ENCODE measurements at places on chromosomes 6 and 20.

- peak; percentile 98 for DNase-seq
Observed at GRCh38 chr20:64151633-64152530, 12.4 kb upstream of the MYT1 start.

- DNase-seq = no peak
Observed at GRCh38 chr6:126880964-126881363, 237.5 kb upstream of the RSPO3 start.

DNA sequence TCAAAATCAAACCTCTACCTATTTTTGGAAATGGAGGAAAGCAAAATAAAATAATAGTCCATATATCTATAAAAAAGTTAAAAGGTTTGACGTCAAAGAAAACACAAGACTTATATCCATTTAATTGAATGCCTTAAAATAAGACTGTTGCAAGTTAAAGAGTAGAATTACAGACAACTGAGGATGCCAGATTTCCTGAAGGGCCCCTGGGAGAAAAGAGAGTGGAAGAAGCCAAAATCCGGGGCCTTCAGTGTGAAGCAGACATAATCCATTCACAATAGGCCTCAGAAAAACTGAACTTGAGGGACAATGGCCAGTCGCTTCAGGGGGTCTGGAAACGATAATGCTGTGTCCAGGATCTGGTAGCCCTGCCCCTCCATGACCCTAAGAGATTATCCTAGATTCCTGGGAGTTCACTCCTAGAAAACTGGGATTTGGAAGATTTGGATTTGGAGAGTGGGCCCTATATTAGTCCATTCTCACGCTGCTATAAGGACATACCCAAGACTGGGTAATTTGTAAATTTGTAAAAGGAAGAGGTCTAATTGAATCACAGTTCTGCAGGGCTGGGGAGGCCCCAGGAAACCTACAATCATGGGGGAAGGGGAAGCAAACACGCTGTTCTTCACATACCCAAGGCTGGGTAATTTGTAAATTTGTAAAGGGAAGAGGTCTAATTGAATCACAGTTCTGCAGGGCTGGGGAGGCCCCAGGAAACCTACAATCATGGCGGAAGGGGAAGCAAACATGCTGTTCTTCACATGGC, 94.0 kb upstream of the SLC2A12 start:
- no peak for DNase-seq

DNA sequence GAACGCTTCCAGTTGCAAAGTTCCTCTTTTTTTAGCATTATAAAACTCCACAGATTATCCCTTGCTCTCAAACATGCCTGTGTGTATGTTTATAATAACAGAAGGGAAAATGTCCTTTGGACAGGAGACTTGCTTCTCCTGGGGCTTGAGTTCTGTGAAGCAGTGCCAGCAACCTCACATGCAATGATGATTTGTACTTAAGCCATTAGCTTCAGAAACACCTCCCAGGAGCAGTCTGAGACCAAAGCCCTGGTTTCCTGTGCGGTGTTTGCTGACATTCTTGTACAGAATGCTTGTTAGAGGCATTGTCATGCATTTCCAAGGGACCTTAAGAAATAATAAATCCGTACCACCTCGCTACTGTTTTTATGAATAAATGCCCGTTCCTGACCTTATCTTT, 752.8 kb downstream of the CBLN4 start:
- no peak for DNase-seq

DNA sequence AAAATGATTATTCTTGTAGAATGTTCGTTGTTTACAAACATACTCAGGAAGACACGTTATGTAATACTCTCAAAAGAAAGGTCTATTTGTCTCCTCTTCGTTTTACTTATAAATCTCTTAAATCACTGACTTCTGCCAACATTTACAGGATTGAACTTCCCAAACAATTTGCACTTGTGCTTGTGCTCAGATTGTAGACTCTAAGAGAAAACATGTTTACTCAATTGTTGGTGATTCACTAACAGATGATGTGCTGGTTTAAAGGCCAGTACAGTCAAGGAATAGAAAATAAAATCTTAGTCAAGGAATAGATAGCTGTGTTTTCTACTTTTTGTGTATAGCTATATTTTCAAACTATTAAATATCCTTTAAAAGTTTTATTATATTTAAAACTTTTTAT, 172.8 kb downstream of the GJA1 start:
- DNase-seq = no peak

DNA sequence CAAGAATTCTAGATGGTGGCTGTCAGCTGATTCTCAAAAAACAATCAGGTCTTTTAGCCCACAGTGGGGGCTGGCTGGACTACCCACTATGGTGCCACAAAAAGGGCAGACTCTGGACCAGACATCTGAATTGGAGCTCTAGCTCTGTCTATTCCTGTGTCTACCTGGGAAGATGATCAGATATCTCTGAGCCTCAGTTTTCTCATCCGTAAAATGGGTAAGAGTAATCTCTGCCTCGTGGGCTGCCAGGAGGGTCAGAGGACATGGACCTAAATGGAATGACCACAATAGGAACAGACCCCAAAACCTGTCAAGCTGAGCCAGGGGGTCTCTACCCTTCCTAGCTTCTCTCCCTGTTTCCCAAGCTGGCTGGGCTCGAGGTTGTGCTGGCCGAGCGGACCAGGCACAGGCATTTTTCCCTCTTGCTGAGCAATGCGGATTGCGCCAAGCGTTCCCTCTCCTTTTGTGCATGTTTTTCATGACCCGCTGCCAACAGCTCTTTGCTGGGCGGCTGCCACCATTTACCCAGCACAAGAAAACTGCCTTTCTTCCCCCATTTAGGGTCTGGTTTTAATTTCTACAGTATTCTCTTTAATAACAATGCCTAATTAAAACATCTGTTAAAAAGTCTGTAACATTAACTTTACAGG, 74.7 kb upstream of the MAFB start:
- no peak for DNase-seq

DNA sequence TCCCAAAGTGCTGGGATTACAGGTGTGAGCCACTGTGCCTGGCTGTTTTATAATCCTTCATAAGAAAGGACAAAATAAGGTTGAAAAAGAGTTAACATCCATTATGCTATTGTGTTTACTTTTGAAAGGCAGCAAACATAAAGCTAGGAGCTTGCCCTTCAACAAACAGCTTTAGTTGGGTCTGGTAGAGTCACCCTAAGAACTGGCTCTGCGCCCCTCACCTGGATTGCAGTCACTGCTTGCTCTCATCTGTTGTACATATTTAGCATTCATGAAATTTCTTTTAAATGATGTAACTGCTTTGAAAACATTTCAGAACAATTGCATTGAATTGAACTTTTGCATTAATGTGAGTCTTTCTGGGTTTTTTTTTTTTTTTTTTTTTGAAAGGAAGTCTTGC, 38.9 kb downstream of the JARID2 start:
- peak; percentile 48 for DNase-seq

- DNase-seq = no peak
Observed at GRCh38 chr6:145608850-145609249, 126.5 kb downstream of the EPM2A start.

GRCh38 chr6:6714953-6715352, 126.4 kb downstream of the LY86 start:
- DNase-seq = no peak

DNA sequence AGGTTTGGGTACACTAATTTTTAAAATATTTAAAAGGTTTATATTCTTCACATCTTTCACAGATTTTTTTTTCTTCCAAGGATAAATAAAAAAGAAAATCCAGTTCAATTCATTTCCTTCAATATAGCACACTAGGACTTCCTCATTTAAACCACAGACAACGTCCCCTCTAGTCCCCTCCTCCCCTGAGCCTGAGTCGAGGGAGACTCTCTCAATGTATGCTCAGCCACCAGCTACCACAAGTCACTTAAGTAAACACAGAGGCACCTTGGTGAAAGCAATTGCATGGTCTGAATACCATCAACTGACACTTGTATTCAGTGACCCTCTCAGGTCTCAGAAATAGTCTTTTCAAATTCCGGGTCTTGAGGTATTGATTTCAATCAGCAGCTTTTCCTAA, 88.6 kb downstream of the SIM1 start:
- DNase-seq = no peak

GRCh38 chr6:51301962-51302361, 483.3 kb downstream of the TFAP2B start:
- no peak for DNase-seq

DNA sequence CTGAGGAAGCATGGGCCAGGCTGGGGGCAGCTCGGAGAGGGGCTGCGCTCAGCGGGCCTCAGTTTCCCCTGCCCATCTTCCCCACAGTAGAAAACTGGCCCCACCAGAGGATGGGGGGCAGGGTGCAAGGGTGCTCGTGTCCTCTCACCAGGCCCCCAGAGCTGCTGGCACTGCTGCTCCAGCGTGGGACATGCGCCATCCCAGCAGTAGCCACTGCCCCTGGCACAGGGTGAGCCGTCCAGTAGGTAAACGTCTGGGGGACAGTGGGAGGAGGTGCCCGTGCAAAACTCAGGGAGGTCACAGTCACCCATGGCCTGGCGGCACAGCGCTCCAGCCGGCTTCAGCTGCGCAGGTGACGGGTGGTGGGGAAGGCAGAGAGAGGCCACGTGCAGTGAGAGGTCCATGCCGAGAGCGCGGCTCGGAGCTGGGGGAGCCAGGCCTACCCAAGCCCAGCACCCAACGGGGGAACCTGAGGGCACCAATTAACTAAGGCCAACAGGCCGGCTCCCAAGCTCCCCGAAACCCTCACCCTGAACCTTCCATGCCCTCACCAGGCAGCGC, 8.9 kb upstream of the GFRA4 start:
- no peak for DNase-seq

DNA sequence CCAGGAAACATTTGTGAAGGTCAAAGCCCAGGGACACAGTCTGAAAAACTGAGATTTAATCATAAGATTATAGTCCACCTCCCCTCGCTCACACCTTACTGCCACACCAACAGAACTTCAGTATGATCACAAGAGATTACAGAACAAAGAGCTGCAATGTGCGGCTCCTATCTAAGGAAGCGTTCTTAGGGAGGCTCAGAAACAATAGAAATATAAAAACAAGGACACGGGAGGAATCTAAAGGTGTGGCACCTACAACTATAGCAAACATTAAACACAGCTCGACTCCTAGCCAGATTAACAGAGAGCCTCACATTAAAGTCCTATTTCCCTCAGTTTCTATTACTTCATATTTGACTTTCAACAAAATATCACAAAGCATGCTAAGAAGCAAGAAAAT, 40.4 kb upstream of the THEMIS start:
- no peak for DNase-seq

DNA sequence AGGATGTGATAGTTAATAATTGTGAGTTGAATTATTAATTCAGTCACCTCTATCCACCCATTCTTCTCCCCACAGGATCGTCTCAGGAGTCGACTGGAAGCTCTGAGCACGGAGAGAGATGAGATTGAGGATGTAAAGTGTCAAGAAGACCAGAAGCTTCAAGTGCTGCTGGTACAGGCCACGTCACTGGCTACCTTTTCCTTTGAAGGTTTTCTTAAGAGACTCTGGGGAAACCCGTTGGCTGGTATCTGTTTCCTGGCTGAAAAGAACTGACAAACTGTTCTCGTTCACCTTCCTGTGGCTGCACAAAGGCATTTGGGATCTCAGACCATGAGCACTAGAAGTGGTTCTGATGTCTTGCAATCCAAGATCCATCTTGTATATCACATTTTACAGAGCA, 3.8 kb downstream of the TRIM15 start:
- DNase-seq = no peak

- no peak for DNase-seq
Observed at GRCh38 chr20:12252793-12253192, 335.1 kb downstream of the BTBD3 start.

GRCh38 chr20:50376888-50377459, 133.2 kb upstream of the PTPN1 start:
- DNase-seq = peak; percentile 73

DNA sequence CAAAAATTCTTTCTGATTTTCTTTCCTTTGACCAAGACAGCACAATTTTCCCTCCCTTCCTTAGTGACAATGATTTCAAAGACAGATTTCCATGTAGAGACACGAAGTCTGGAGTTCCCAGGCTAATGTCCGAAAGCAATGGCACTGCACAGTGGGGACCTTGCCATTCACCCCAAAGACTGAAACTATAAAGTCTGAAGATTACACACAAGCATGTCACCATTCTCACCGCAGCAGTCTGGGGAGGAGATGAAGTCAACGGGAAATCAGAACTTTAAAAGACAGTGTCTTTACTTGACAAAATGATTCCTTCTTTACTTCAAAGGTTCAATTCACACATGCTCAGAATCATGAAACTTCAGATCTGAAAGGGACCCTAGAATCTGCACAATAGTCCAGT, 8.3 kb downstream of the B4GALT5 start:
- no peak for DNase-seq

GRCh38 chr6:104322841-104323240, 536.9 kb downstream of the HACE1 start:
- no peak for DNase-seq

GRCh38 chr6:7440476-7440875, 50.9 kb downstream of the RIOK1 start:
- DNase-seq = no peak

DNA sequence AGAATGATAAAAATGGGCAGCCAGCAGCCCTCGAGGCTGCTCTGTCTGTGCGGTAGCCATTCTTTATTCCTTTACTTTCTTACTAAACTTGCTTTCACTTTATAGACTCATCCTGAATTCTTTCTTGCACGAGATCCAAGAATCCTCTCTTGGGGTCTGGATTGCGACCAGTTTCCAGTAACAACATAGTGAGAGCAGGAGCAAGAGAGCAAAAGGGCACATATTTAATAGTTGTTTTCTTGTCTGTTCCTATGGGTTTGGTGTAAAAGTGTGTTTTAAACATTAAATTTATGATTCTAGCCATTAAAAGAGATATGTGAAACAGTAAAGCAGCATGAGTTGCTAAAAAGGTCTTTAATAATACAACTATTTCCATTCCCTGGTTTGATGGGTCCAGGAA, 78.8 kb upstream of the OPRM1 start:
- DNase-seq = no peak

GRCh38 chr6:126716826-126717509, 377.1 kb downstream of the CENPW start:
- peak; percentile 36 for DNase-seq

GRCh38 chr20:25341716-25342680, 48.6 kb downstream of the ABHD12 start:
- peak; percentile 60 for DNase-seq

GRCh38 chr6:134235937-134236751, 81.8 kb downstream of the SGK1 start:
- peak; percentile 53 for DNase-seq

GRCh38 chr6:122614303-122614702, 4.1 kb downstream of the PKIB start:
- DNase-seq = no peak

DNA sequence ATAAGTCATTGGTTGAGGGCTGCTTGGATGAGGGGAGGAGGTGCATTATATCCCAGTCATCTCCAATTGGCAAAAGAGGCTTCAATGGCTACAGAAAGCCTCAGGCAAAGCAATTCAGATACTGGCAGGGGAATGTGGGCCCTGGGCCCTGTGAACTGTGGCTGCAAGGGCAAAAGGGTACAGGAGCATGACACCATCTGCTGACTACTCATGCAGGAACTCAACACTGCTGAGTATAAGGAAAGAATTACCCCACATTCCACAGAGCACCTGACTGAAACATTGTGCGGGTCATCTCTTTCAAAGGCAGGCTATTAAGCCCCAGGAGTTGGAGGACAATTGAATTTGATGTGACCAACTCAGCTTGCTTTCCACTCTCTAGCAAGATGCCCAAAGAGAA, 92.1 kb upstream of the SPTLC3 start:
- no peak for DNase-seq

Measured in RWPE1 (cell line).